ENCODE measurements at places on chromosomes 4 and X. TPM values are rescaled to one million over a fixed set of nuclear protein-coding genes. Genes with fewer than 3 reads are reported as not detected.

The ASMT gene
- total RNA-seq = 2.0 TPM

The DGAT2L6 gene
- total RNA-seq = 0.22 TPM

The COL4A5 gene
- not detected for total RNA-seq

The PLXNA3 gene
- 67.8 TPM for total RNA-seq

The VCX2 gene
- total RNA-seq = not detected

The LRCH2 gene
- total RNA-seq = not detected

Measured in activated T-helper 17 cell treated with anti-CD3 and anti-CD28 coated beads, Interleukin-2, amount 50 U/mL, for 72 hours (primary cell).